ENCODE measurements at places on chromosomes 1 and 21.

DNA sequence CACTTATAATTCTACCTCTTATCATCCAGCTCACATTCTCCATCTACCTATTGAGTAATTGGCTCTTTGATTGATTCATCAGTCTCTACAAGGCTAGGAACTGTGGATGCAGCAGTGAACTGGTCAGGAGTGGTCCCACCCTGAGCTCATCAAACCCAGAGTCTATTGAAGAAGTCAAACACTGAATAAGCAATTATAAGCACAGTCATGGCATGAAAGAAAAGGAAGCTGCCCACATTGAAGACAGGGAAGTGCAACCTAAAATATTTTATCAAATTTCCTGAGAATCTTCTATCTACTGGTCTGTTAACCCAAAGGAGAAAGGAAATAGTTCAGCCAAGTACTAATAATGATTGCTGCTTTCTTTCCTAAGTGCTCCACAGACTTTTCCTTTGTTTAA, 35.7 kb downstream of the ACP6 start:
- no peak for DNase-seq

DNA sequence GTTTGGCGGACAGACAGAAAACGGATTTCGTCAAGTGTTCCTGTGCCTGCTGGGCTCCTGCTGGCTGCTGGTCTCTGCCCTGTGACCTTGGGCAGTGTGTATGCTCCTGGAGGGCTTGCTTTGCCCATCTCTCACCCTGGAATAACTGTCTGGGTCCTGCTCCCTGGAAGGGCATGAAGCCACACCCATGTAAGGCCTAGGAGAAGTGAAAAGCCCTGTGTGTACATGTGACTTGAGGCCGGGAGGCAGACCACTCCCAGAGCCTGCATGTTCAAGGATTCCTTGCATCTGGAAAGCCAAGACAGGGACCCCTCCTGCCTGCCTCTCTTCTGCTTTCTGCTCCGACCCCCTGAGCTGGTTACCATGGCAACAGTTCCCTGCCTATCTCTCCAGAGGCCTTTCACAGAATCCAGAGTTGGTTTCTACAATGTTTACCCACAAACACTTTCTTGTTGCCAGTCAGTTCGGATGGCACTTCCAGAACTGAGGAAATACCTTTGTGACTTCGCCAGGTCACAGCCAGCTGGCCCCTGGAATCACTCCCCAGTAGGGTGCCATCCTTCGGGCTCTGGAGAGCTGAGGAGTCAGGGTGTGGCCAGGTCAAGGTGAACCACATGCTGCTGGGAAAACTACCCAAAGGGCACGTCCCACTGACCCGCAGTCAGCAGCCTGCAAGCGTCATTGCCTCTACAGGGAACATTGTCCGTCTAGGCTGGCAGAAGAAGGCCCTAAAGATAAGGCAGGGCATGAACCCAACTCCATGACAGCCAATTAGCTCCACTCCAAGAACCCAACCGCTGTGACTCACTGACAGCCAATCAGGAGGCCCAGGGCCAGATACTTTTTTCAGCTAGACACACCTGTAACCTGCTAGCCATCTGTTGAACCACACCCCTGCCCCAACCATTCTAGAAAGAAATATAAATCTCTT, 14.7 kb upstream of the GPR37L1 start:
- no peak for DNase-seq

DNA sequence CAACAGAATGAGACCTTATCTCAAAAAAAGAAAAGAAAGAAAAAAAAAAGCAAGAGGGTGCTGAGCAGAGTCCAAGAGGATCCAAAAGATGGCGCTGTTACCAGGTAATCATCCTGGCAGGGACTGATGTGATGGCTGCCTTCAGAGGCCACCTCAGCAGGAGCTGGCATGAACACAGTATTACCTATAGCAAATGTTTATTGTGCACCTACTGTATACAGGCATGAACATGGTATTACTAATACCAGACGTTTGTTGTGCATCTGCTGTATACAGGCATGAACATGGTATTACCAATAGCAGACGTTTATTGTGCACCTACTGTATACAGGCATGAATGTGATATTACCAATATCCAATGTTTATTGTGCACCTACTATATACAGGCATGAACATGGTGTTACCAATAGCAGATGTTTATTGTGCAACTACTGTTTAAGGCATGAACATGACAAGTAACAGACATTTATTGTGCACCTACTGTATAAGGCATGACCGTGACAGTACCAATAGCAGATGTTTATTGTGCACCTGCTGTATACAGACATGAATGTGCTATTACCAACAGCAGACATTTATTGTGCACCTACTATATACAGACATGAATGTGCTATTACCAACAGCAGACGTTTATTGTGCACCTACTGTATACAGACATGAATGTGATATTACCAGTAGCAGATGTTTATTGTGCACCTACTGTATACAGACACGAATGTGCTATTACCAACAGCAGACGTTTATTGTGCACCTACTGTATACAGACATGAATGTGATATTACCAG, 115.1 kb upstream of the TMEM51 start:
- DNase-seq = no peak

DNA sequence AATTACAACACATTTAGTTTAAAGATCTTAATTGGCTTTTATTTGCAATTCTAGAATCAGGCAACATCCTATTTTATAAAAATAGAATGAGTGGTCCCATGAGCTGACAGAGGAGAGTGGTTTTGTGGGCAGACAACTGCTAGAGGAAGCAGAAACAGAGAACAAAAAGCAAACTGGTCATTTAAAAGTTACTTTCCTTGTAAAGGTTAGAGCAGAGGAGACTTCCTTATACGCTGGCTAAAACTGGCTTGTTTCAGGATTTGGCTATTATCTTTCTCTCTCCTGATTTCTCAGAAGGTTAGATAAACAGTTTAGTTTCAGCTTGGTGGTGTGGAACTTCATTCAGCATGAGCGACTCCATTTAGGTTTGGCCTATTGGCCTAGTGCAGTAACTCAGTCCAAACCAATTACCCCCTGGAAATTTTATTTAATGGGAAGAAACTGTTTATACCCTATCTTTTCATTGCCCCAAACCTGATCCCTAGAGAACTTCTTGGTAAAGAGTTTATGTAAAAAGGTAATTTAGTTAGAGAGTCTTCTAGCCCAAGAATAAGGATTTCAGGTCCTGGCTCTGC, 32.2 kb upstream of the IL20 start:
- DNase-seq = no peak

DNA sequence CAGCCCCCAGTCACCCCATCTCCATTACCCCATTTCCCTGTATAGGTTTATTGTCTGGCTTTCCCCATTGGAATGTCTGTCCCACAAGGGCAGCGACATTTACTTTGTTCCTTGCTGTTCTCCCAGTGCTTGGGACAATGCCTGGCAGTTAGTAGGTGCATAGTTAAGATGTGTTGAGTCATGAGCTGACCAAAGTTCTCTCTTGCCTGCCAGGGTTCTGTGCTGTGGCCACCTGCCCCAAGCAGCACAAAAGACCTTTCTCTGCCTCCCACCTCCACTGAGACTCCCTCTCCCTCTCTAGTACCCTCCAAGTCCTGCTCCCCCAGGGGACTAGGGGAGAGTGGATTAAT, 40.0 kb downstream of the TMCO4 start:
- DNase-seq = no peak

DNA sequence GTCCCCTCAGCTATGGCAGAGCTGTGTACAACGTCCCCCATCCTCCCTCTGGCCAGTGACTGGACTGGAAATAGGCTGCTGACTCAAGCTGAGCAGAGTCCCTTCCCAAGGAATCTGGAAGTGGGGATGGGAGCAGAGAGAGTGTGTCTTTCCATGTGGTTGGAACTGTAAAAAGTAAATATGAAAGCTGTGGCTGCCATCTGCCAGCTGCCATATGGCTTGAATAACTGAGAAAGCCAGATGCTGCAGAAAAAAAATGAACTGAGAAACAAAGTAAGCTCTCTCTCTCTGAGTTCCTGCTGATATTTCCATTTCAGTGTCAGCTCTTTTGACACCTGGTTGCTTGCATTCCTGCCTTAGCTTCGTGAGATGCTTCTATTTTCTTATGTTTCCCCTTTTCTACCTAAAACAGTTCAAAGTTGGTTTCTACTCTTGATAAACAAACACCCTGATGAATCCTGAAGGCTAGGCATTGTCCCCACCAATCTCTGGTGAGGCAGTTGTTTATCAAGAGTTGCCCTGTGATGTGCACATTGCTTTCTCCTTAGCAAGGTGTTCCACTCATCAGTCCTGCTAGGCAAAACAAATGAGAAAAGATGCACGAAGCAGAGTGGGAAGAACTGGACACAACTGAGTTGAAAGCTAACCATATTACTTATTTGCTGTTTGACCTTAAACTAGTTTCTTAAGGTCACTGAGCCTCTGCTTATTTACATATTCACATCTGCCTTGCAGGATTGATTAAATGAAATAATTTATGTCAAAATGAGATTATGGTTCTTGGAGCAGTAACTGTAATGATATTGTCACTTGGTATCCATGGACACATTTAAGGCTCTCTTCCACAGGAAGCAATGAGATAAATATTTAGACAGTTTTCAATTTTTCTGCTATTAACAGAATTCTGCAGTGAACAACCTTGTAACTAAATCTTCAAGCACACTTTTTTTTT, 16.6 kb upstream of the DR1 start:
- DNase-seq = no peak

DNA sequence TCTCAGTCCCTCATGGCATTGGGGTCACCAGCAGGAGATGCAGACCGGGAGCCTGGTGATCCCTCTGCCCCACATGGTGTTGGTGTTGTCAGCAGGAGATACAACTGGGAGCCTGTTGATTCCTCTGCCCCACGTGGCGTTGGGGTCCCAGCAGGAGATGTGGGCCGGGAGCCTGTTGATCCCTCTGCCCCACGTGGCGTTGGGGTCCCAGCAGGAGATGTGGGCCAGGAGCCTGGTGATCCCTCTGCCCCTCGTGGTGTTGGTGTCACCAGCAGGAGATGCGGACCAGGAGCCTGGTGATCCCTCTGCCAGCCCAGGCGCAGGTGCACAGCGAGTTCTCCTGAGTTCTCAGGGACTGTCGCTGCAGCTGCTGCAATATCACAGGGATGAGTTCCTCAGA, 229.6 kb upstream of the C1orf174 start:
- DNase-seq = no peak

GRCh38 chr1:230849451-230850224, 18.7 kb downstream of the C1orf198 start:
- DNase-seq = peak; percentile 94

DNA sequence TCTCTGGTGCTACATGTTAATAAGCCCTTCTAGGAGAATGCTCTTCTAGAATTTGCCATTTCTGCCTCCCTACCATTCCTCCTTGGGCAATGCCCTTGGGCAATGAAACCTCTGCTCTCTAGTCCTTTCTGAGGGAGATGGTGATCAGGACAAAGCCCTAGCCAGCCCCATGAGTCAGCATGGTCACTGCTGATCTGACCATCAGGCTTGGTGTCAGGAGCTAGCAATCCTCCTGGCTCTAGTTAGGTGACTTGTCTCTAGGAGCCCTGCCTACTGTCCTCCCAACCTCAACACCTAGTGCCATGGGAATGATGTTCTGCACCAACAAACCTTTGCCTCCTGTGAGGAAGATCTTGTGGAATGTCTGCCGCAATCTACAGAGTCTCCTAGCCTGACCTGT, 89.8 kb downstream of the NMNAT2 start:
- no peak for DNase-seq

DNA sequence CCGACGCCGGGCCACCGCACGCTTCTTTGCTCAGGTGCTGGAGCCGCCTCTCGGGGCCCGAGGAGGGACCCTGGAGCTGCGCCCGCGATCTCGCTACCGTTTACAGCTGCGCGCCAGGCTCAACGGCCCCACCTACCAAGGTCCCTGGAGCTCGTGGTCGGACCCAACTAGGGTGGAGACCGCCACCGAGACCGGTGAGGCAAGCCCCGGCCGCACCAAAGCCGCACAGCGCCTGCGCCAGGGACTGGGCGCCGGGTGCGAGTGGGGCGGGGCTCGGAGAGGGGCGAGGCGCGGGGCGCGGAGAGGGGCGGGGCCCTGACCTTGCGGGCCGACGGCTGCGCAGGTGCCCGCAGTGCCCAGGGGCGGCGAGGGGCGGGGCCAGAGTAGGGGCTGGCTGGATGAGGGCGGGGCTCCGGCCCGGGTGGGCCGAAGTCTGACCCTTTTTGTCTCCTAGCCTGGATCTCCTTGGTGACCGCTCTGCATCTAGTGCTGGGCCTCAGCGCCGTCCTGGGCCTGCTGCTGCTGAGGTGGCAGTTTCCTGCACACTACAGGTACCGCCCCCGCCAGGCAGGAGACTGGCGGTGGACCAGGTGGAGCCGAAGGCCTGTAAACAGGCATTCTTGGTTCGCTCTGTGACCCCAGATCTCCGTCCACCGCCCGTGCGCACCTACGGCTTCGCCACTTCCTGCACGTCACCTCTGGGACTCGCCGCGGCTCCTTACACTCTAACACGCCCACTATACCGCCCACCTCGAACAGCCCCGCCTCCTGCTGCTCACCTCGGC, 9.8 kb upstream of the CDC20 start:
- DNase-seq = no peak

GRCh38 chr1:59377350-59377904, 80.5 kb downstream of the FGGY start:
- DNase-seq = no peak

GRCh38 chr1:59666106-59666505, 148.6 kb upstream of the HOOK1 start:
- DNase-seq = no peak

DNA sequence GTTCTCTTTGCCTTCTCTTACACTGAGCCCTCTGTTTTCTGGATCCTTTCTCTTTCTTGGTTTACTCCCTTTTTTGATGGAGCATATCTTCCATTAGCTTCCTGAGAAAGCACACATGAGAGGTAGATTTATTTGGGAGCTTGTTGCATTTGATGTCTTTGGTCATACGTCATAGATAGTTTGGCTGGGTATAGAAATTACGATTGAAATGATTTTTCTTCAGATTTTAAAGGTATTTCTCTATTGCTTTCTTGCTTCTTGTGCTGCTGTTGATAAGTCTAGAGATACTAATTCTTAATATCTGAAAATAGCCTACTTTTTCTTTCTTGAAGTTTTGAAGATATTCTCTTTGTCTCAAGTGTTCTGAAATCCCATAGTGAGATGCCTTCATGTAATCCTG, 45.3 kb upstream of the RUNX3 start:
- no peak for DNase-seq

GRCh38 chr1:194512345-194512744, 1325.9 kb upstream of the B3GALT2 start:
- no peak for DNase-seq
